Urothelium cell line (cell line): ENCODE measurements at places on chromosomes 7 and 10.
A peak's percentile ranks its signal among the peaks of the same experiment; 100 is the strongest.

DNA sequence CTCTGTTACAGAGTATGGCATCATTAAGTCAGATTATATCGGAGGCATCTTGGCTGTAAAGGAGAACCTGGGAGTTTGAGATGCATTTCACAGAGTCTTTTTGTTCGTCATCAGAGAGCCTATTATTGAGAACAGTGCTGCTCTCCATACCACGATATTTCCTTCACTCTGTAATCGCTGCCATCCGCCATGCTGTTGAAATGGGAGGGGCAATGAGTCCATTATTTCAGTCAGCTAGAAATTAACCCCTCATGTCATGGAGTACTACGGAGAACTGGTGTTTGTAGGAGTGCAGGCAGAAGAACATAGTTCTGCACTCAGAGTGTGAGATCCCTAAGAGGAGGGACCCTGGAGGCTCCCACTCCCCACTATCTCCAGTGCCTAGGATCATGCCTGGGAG, 59.2 kb downstream of the SLC16A12 start:
- DNase-seq = no peak

DNA sequence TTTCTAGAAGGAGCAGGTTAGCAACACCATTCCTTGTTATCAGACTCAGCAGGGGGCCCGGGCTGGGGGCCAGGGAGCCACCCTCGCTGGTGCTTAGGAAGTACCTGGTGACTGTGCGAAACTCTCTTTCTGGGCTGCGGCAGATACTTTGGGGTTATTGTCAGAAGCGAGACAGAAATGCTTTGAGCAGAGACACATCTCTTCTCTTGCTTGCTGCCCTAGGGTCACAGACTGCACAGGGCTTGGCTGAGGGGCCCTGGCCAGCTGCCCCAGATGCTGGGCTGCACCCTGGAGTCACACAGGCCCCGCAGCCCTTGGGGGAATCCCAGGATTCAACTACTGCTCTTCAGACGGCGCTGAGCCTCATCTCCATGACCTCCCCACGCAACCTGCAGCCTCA, 91.9 kb downstream of the WDFY4 start:
- no peak for DNase-seq

GRCh38 chr7:143043391-143043790, 8.8 kb upstream of the OR6V1 start:
- DNase-seq = no peak

- no peak for DNase-seq
Measured at GRCh38 chr7:93226310-93226709, at the start of gene HEPACAM2. TSS of gene HEPACAM2 (minus strand) at chr7:93226469.

DNA sequence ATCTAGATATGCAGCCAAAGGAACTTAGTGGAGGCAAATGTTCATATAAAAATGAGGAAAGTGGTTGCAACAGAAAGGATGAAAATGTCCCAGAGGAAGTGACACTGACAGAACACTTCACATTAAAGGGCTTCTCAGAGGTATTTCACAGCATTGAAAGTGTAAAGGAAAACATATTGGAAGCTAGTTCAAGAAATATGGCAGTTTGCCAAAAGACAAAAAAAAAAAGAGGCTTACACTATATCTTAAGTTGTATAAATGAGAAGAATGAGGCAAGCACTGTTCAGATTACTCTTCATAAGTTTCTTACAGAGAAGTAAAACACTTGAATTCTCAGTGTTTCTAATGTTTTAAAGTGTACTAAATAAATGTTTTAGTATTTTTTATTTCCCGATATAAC, 20.1 kb downstream of the RUNDC3B start:
- no peak for DNase-seq

- no peak for DNase-seq
Measured at GRCh38 chr7:43781726-43782607, 23.5 kb downstream of the BLVRA start.

- DNase-seq = no peak
Measured at GRCh38 chr7:18754766-18755165, 259.2 kb downstream of the HDAC9 start.

- peak; percentile 60 for DNase-seq
Measured at GRCh38 chr7:112869111-112869774, 79.0 kb upstream of the TMEM168 start.

- DNase-seq = no peak
Measured at GRCh38 chr10:125134483-125134848, 25.9 kb downstream of the CTBP2 start.

- no peak for DNase-seq
Measured at GRCh38 chr10:9096288-9096687, 1041.8 kb downstream of the GATA3 start.
